NCI-H774 (cell line): ENCODE measurements at places on chromosomes 1 and 21.

DNA sequence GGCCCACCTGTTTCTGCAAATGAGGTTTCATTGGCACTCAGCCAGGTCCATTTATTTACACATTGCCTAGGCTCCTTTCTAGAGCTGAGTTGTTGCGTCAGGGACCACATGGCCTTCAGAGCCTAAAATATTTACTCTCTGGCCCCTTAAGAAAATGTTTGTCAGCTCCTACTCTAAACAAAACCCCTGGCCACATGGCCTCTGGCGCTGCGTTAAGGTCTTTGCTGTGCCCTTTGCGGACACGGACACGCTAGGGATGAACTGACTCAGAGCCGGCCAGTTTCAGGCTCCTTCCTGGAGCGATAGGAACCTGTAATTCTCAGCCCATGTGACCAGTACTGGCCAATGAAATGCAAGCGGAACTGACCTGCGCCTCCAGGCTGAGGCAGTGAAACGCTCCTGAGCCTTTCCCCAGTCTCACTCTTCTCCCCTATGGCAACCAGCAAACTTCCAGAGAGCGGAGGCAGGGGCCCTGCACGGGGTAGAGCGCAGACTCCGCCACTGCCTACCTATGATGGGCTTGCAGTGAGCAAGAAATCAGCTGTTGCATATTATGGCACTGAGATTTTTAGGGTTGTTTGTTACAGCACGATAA is 160.3 kb downstream of the ETS2 start:
- DNase-seq = peak; percentile 86

GRCh38 chr1:246121533-246121932 is 385.5 kb downstream of the SMYD3 start:
- DNase-seq = no peak

DNA sequence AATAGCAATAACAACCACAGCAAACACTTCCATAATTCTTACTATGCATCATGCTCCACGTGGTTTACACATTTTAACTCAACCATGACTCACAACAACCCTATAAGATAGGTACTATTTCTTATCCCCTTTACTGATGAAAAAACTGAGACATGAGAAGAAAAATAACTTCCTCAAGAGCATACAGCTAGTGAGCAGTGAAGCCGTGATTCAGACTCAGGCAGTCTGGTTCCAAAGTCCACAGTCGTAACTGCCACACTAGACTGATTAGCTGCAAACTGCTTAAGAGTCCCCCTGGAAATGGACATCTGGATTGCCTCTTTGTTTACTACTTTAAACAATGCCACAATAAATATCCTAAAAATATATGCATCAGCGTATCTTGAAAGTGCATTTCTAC is 55.7 kb downstream of the PLD5 start:
- no peak for DNase-seq

GRCh38 chr1:160425847-160426246 is 25.5 kb downstream of the VANGL2 start:
- no peak for DNase-seq

- DNase-seq = no peak
These were observed 458.3 kb upstream of the BRINP3 start for GRCh38 chr1:190935925-190936324.

DNA sequence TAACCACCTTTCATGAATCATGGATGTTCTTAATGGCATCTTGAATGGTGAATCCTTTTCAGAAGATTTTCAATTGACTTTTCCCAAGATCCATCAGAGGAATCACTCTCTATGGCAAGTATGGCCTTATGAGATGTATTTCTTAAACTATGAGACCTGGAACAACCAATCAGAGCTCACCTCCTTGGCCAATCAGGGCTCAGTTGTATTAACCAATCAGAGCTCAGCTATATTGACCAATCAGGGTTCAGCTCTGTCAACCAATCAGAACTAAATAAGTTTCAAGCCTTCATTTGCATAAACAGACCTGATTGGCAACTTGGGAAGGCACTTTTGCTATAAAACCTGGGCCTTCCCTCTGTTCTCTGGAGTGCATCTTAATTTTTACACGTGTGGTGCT is 13.6 kb upstream of the FAM3B start:
- DNase-seq = no peak

DNA sequence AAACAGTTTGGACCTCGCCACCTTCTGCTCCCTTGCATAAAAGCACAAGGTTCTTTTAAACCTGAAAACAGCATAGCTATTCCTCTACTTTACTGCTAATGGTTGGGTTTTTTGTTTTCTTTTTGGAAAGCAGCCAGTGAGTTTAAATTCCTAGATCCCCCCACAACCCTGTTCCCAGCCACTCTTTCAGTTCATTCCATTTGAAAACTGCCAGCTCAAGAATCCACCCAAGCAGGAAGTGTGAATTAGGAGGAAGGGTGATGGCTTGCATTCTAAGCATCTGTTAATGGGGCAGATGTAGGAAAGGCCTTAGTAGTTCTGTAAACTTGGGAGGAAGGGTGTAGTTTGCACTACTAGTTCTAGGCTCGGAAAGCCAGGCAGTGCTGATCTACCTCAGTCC is 172.9 kb upstream of the HOOK1 start:
- DNase-seq = no peak

- DNase-seq = peak; percentile 79
These were observed 29.1 kb downstream of the CHML start for GRCh38 chr1:241611063-241611462.

- no peak for DNase-seq
These were observed 12.5 kb upstream of the HNRNPR start for GRCh38 chr1:23356471-23357137.

- peak; percentile 64 for DNase-seq
These were observed 941 bp downstream of the ELAVL4 start for GRCh38 chr1:50109647-50110075.

DNA sequence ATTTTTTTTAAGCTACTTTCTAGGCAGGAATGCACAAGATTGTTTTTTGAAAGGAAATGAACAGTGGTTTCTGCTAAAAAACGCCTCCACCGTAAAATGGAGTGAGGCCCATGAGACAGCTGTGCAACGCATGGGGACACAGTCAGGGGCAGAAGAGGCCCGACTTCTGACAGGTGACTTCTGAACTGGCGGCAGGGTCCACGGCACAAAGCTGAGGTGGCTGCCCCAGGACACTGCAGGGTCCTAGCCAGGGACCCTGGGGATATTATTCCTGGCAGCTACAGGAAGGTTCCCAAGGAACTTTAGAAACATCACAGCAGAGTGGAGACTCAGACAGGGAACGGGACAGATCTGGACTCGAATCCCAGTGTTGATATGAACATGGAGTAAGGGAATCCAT is 75.1 kb downstream of the SIM2 start:
- no peak for DNase-seq

- no peak for DNase-seq
These were observed 36.8 kb upstream of the ZNF648 start for GRCh38 chr1:182098301-182098700.

DNA sequence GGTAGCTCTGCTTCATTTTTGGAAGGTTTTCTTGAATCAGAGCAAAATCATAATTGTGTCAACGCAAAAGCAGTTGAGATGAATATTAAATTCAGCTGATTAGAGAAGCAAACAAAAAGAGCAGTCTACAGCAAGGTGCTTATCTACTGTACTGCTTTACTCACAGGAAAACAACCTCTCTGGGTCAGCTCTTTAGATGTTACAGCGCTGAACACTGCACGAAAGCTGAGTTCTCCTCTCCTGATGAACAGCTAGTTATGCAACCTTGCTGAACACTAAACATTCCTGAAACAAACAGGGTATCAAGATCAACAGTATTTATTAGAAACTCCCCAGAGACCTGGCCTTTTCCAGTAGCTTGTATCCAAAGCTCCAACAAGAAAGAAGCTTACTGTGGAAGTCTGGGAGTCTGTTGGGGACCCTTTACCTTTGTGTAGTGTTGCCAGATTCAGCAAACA is 41.3 kb downstream of the TBCE start:
- no peak for DNase-seq

GRCh38 chr1:36109041-36109679 is 15.9 kb downstream of the COL8A2 start:
- DNase-seq = no peak

DNA sequence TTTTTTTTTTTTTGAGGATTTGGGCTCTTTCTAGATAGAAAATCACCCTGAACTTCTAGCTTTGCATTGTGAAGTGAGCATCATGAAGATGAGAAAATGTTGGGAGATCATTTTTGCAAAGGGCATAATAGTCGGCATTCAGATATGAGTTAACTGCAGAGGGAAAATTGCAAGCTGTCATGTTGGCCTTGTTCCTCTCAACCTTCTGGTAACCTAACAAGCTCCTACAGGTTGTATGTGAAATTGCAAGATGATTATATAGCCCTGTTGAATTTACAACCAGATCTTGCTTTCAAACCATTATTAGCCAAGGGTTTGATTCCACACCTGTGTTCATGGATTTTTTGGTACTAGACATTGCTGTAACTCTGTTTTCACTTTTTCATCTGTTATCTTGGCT is 2.2 kb downstream of the ELOA start:
- no peak for DNase-seq

DNA sequence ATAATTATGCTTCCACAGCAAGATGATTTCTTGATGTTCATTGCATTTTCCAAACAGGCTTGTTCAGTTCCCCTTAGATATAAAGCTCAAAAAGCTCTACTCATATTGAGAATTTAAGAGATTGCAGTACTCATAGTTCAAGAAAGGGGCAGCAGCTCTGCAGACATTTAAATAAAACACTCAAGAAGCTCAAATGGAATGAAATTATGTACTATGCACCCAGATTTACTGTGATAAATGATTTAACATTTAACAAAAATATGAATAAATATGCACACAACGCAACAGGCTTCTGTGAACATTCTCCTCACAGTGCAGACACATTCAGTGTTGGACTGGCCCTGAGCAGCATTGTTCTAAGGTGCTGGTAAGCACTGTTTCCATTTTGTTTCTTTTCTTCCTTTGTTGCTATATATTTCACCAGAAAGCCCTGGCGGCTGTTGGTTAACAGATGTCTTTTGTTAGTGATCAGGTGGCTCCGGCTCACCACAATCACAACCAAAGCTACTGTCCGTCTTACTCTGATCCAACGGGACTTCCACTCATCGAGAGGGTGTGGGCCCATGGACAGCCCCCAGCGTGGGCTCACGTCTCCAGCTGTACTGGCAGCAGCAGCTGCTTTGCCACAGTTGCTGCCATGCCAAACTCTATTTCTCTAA is 1440.3 kb downstream of the NCAM2 start:
- no peak for DNase-seq

DNA sequence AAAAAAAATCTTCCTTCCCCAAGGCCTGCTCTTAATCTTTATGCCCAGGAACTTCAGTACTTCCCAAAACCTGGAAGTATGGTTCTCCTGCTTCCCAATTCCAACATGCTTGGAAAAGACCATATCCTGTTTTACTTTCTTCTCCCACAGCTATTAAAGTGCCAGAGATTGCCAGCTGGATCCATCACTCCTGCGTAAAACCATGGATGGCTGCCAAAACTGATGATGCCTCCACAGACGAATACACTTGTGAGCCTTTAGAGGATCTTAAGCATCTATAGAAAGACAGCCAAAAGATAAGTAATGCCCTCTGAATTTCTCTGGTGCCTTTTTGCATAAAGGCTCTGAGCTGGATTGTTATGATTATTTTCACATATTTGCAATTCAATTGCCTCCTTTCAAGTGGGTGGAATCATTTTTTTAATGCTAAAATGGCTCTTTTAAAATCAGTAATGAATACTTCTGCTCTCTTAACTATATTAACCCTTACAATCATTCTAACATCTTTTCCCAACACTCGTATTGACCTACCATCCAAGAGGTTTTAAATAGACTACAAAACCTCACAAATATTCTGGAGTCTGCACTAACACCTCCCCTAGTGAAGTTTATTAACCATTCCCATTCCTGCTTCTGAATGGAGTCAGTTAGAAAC is 1807.8 kb downstream of the BRINP3 start:
- no peak for DNase-seq

GRCh38 chr1:7042322-7043190 is 257.3 kb downstream of the CAMTA1 start:
- no peak for DNase-seq

DNA sequence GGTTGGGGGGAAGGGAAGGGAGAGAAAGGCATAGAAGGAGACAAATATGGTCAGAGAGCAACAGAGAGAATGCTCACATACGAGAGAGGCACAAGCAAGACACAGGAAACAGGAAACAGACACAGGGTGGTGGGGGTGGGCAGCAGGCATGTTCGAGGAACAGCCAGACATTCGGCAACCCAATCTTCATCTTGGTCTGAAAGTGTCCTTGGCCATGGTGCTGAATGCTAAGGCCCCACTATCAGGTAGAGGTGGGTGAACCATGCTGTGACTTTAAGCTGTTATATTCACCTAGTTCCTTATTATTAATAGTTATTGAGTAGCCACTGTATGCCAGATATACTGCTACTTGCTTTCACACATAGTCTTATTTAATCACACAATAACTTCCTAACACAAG is 109.2 kb downstream of the DDX20 start:
- no peak for DNase-seq

- DNase-seq = no peak
These were observed 280.5 kb upstream of the VAMP3 start for GRCh38 chr1:7490576-7490975.

- DNase-seq = no peak
These were observed 9.8 kb downstream of the PDZK1IP1 start for GRCh38 chr1:47179988-47180563.

DNA sequence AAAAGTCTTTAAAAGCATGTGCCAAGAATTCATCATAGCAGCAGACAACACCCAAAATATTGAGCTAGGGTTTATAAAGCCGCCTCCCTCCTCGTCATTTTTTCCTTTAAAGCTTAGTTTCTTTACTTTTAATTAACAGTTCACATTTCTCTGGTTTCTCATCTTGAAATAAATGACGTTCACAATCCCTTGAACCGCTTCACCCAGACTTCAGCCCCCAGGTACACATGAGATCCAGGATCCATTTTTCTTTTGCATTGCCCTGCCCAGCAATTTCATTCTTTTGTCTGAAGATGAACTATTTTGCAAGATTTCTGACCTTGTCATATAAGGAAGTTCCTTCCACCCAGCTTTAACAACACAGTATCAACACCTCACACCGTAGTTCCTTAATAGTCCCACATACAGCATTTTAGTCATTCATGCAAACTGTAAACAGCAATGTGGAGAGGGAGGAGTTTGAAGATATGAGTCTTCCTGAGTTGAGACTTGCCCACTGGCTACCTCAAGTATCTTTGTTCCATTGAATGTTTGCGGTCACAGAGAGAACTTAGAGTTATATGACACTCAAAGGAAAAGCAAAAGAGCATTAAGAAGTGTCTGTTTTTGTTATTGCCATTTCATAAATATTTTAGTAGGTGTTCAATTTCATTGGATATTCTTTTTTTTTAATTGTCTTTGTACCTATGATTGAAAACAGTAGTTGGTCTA is 35.3 kb upstream of the CACYBP start:
- DNase-seq = no peak

- no peak for DNase-seq
These were observed 423.4 kb upstream of the CHRM3 start for GRCh38 chr1:238962941-238963340.

GRCh38 chr1:171243878-171244277 is 4.4 kb upstream of the FMO1 start:
- no peak for DNase-seq

- no peak for DNase-seq
These were observed 165.4 kb upstream of the KCNK2 start for GRCh38 chr1:214917081-214917635.

- peak; percentile 88 for DNase-seq
These were observed 49.1 kb upstream of the CTPS1 start for GRCh38 chr1:40930174-40930964.

GRCh38 chr1:24600551-24600950 is 42.6 kb upstream of the SRRM1 start:
- DNase-seq = no peak
